ENCODE measurements at places on chromosomes 12 and 14.

DNA sequence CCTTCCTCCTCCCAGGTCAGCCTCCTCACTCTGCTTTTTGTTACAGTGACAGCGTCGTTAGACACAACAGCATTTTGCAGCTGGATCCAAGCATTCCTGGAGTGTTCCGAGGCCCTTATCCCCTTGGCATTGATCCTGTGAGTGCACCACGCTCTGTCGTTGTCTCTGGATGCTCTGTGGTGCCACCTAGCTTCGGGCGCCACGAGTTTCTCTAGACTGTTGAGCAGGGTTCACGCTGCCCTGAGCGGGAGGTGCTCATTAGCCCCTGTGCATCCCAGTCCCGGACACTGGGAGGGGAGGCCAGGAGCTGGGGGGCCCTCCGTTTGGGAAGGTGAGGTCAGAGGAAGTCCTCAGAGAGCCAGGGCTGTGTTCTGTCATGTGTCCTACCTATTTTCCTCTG is 17.3 kb upstream of the DNAH10 start:
- no peak for DNase-seq

GRCh38 chr12:85043829-85044228 is 7.7 kb downstream of the LRRIQ1 start:
- no peak for DNase-seq

DNA sequence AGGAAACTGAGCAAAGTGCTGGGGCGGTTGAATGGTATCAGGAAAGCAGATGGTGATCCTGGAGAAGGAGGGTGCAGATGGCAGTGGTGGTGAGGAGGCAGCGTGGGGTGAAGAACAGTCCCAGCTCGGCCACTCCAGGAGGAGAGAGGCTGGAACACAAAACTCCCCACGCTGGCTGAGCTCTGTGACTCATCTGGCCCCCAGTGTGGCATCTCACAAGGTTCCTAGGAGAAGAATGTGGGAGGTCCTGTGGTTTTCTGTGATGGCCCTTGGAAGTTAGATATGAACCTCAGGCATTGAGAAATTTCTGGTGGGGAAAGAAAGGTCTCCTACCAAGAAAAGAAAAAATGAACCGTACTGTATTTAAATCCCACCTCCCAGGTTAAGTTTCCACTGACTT is 8.0 kb upstream of the NRXN3 start:
- no peak for DNase-seq

- DNase-seq: no peak
Measured at GRCh38 chr14:80754696-80755095, 186.8 kb downstream of the CEP128 start.

DNA sequence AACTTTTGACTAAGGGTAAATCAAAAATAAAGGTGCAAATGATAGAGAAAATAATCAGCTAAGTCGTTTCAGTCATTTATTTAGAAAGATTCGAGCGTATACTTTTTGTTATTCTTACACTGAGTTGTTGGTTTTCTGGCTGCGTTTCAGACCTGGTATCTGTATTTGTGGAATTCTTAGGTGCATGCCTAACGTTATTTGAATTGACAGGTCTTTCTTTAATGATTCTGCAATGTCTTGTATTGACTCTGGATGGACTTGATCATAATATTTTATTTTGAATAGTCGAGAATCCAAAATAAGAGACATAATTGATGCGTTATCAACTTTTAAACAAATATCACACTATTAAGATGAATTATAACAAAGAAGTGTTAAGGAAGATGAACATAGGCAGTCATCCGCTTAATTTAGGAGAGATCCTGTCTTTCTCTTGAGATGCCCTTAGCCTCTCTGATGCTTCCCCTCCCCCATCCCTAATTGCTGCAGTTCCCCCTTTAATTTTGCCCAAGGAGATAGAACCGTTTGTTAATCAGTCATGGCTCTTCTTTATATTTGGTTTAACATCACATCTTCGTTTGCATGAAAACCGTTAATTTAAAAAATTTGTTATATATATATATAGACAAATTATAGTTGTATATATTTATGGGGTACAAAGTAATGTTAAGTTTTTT is 1.8 kb downstream of the ALX1 start:
- no peak for DNase-seq

- no peak for DNase-seq
Measured at GRCh38 chr14:98916036-98916435, 356.0 kb downstream of the BCL11B start.

DNA sequence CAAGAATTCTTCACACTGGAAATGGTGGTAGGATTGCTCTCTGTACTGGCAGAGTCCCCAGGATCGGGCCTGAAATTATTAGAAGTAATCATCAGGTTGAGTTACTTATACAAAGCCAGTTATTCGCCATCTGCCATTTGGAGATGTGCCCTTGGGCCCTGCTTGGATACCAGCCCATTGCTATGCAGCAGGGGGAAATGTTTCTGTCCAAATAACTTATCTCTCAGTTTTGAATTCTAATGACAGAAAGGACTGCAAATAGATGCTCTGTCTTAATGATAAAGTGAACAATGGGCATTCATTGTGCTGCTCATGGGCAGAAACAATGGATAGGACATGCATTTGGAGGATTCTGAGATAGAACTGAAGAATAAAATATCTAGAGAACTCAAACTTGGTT is 139.1 kb upstream of the PELI2 start:
- DNase-seq: peak; percentile 57

DNA sequence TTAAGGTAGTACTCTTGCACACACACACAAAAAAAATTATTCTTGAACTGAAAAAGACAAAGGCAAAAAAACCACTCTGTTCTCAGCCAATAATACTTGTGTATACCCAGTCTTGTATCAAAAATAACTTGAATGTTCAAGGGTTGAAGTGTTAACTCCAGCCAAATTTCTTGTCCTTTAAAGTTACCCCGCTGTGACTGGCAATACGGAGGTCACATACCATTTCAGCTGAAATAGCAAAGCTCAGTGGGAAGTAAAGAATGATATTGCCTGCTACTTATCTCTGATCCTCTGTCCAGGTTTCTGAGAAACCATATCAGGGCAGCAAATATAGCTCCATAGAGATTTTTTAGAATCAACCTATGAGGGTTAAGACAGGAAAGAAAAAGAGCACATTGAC is 167.4 kb downstream of the C12orf50 start:
- no peak for DNase-seq

DNA sequence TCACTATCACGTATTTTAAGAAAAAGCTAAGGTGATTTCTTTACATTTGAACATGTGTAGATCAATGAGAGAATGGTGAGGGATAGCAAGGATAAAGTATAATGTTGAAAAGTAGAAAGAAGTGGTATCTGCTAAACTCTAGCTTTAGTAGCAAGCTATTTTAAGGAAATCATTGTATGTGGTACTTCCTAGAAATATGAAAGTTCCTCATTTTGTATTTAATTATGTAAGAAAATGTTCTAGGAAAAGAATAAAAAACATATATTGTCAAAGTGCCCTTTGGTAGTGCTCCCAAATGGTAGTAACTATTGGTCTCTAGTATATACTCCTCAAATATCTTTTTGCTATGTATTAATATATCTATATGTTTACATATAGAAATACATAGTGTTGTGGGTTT is 35.7 kb downstream of the RAB21 start:
- no peak for DNase-seq

DNA sequence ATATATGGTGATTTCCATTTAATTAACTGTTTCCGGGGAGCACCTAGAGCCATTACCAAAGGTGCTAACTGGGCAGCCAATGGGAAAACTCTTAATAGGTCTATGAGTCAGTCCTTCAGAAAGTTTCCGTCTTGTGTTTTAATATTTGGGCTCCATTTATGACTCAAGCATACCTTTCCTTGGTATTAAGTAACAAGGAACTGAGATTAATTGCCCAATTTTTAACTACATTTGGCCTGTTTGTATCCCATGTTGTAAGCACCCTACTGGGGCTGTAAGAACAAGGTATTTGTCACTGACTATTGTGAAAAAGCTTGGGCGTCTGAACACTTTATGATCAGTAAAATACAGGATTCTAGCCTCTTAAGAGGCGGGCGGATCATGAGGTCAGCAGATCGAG is 62.8 kb upstream of the FOXN3 start:
- no peak for DNase-seq

DNA sequence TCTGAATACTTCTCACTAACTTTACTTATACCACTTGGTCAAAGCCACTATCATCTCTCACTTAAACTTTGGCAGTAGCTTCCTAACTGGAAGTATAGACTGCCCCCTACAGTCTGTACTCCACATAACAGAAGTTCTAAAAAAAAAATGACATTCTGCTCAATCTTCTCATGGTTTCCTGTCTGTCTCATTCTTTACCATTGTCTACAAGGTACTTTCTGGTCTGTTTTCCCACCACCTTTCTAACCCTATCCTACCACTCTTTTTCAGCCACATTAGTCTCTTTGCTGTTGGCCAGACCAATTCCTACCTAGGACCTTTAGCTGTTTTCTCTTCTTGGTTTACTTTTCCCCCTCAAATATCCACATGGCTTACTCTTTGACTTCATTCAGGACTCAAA is 14.7 kb downstream of the CPSF6 start:
- DNase-seq: peak; percentile 4

DNA sequence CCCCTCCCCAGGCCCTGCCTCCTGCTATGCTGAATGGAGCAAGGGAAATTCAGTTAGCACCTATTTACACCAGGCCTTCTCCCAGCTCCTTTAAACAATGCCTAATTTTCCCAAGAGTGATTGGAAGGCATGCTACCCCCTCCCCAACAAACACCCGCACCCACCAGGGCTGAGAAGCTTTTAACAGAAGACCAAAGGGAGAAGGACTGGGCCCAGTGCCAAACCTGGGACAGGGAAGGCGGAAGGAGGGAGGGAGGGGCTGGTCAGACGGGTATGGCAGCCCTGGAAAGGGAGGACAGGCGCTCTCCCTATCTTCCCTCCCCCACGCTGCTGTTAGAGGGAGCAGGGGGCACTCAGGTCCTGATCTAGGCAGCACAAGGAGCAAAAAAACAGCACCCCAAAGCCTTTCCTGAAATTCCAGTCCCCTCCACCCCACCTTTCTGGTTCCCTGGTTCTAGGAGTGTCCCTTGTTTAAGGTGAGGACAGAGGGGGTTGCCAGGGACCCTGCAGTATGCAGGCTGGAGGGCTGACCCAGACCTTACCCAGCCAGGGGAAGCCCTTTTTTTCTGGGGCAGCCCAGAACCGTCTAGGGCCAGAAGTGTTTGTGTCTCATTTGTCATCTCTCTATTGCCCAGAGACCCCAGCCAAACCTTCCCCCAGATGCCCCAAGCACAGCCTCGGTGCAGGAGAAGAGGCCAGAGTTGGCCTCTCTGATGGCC is 2.4 kb upstream of the KRT8 start:
- peak; percentile 73 for DNase-seq

DNA sequence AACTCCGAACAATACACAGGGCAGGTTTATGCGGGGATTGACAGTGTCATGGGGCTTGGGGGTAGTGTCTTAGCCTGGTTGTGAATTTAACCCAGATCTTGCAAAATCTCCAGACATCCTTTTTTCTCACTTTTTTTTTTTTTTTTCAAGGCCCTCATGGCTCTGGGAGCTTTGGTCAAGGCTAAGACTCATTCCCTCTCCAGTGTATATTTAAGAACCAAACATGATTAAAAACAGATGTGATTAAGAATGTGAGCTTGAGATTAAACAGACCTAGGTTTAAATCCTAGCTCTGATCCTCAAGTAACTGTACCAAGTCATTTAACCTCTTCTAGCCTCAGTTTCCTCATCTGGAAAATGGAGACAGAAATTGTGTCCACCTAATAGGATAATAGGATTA is 151.7 kb upstream of the FUT8 start:
- no peak for DNase-seq

- no peak for DNase-seq
Measured at GRCh38 chr14:102203382-102203781, 63.7 kb downstream of the WDR20 start.

DNA sequence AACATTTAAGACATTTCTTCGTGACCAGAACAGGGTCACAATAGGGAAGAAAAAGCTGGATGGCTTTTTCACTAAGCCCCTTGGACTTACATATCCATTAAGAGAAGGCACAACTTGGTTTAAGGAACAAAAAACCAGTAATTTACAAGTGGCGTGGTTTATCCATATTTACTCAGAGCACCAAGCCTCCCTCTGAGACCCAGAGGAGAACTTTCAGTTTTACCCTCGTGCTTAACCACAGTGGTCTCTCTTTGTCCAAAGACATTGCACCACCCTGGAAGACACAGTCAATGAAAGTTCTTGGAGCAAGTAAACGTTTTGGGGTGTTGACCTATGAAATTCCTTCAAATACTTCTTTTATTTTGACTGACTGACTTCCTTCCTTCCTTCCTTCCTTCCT is 52.5 kb downstream of the SSPN start:
- no peak for DNase-seq

DNA sequence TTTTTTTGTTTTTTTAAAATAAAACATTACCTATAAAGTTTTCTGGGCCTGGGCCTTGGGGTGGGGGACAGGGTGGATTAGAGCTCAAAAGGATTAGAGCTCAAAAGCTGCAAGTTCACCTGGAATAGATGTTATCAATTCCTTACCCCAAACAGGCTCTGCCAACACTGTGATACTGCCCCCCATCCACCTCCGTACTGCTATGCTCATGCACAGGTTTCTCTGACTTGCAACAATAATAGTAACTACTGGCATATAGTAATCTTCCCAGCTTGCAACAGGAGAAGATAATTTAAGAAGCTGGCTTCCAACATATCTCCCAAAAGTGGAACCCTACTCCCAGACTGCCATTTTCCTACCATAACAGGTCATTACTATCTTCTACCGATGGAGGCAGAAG is 51.3 kb upstream of the SLCO1C1 start:
- DNase-seq: no peak

GRCh38 chr12:68102731-68103130 is 56.8 kb downstream of the IFNG start:
- no peak for DNase-seq

GRCh38 chr14:93115821-93116675 is at the start of gene ITPK1:
Gene ITPK1 (minus strand): TSS chr14:93115925. CDS start chr14:93115163, 762 bp downstream.
- DNase-seq: peak; percentile 58

GRCh38 chr12:100956311-100956852 is 161.8 kb downstream of the ANO4 start:
- DNase-seq: no peak

DNA sequence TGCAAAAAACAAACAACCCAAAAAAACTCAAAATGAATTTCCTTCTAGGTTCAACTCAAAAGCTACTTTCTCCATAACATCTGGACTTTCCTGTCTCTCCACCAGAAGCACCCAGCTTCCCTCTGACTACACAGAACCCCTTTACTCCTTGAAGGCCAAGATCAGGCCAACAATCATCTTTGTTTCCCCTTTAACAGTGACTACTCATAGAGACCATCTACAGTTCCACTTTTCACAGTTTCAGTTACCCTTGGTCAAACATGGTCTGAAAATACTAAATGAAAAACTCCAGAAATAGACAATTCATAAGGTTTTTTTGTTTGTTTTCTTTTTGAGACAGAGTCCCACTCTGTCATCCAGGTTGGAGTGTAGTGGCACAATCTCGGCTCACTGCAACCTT is 11.8 kb downstream of the GCH1 start:
- DNase-seq: no peak

DNA sequence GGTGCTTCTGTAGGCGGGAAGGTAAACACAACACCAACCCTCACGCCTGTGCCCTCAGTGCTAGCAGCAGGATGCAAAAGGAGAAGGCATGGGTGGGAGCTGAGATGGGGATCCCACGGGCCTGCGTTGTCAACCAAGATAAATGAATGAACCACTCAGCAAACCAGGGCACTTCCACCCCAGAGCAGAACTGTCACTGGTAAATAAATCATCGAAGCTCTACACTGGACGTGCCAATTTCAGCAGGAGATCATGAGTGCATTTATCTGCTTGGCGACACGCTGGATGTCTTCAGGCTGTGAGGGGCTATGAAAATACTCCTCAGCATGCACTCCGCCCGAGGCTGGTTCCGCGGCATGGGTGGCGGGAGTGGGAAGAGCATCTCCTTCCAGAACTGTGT is 33.2 kb downstream of the HSPB8 start:
- DNase-seq: no peak
